ENCODE measurements at places on chromosomes 16 and 17.

DNA sequence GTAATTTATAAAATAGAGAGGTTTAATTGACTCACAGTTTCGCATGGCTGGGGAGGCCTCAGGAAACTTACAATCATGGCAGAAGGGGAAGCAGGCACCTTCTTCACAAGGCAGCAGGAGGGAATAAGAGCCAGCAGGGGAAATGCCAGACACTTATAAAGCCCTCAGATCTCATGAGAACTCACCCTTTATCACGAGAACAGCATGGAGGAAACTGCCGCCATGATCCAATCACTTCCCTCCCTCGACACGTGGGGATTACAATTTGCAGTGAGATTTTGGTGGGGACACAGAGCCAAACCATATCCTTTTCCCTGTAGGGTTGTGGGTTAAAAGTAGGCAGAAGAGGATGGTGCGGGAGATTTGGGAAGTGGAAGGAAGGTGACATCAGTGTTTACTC lies 101.4 kb downstream of the BMERB1 start:
- DNase-seq = no peak

- DNase-seq = no peak
Measured at GRCh38 chr17:70060415-70060814, 14.6 kb upstream of the KCNJ16 start.

GRCh38 chr16:285146-286055 lies 2.4 kb downstream of the PDIA2 start:
- no peak for DNase-seq

DNA sequence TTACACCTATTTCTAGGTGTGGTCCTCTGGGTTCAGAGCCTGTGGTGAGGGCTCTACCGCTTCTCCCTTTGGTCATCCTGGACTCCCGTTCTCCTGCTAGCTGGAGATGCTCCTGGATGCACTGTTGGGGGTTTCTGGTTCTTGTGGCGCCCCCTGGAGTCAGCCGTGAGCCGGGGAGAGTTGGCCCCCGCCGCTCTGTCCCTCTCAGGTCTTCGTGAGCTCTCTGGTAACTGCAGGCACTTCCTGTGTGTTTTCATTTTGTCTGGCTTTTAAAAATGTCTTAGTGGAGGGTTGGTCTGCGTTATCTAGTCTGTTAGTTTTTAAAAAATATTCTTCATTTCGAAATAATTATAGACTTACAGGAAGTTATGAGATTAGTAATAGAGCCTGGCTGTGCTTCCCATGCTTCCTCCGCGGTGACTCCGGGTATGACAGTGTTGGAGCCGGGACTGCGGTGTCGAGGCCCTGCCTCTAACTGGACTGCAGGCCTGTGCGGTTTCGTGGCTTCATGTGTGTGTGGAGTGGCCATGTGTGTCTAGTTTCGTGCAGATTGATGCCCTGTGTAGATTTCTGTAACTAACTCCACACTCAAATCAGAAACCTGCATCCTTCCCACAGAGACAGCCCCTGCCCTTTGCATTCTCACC lies 78.0 kb upstream of the ZNF750 start:
- no peak for DNase-seq

DNA sequence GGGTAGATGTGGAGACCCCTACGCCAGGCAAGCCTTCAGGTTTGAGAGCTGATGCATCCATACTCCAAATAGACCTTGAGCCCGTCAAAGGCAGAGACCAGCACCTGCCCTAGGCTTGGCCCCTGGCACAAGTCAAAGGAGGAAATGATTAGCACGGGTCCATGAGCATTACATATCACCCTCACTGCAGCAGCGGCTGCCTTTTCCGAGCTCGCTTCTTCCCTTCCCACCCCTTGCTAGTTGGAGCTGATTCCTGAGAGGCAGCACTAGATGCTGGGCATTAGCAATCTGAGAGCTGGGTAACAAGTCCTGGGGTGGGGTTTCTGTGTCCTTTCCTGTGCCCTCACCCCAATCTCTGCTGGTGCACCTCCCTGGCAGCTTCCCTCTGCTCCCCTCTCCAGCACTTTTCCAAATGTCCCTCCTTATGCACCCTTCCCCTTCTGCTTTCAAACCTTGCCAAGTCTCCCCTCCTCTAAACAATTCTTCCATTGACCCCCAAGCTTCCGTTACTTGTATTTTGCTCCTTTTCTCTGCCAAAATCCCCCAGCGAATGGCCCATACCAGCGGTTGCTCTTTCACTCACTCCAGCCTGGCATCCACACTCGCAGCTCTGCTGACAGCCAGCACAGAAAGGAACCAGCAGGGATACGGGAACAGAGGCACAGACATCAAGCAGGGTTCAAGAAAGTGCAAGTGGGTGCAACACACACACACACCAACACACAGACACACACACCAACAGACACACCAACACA lies 3.0 kb downstream of the CDRT4 start:
- no peak for DNase-seq

GRCh38 chr17:8857919-8858318 lies 9.6 kb downstream of the PIK3R6 start:
- DNase-seq = no peak

DNA sequence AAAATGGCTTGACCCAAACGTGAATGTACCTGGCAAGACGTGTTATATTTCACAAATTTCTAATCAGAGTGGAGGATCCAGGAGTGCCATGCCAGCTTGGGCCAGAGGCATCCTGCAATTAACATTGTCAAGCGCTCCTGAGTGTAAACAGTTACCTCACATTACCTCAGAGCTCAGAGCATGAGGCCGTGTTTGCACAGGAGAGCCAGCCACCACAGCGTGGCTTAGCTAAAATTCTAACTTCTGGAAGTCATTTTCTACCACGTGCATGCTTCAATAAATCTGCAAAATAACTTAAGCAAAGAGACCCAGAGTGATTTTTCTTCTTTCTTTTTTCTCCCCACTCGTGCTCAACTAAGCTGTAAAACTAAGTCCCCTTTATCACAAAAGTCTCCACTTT lies 769.0 kb downstream of the KCNJ2 start:
- DNase-seq = no peak

GRCh38 chr17:998111-998510 lies 1.2 kb downstream of the TIMM22 start:
- DNase-seq = no peak

DNA sequence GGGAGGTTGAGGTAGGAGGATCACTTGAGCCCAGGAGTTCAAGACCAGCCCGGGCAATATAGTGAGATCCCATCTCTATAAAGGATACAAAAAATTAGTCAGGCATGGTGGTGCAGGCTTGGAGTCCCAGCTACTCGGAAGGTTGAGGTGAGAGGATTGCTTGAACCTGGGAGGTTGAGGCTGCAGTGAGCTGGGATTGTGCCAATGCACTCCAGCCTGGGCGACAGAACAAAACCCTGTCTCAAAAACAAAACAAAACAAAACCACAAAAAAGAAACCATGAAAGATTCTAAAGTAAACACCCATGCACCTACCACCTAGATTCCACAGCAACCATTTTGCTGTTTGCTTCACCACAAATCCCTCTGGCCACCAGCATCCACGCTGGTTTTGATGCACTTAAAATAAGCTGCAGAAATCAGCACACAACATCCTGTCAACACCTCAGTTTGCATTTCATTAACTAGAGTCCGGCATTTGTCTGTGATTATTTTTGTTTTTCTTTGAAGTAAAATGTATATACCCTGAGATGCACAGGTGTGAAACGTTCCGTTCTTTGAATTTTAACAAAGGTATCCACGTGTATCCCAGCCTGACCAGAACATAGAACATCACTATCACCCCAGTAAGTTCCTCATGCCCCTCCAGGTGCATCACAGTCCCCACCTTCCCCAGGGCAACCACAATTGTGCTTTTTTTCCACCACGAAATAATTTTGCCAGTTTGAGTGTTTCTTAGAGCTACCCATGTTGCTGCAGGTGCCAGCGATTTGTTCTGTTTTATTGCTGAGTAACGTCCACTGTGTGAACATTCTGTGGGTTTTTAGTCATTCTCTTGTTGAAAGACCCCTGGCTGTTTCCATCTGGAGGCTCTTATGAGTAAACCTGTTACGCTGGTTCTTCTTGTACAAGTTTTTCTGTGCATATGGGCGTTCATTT lies 191.5 kb downstream of the SEC14L1 start:
- peak; percentile 45 for DNase-seq

Measured in T follicular helper cell (primary cell).